ENCODE measurements at places on chromosomes 6 and 20.

GRCh38 chr20:516799-517198 is 26.8 kb downstream of the CSNK2A1 start:
- no peak for DNase-seq

- DNase-seq = no peak
Observed at GRCh38 chr6:5679270-5679669, 327.5 kb downstream of the NRN1 start.

GRCh38 chr6:26592649-26593048 is 4.1 kb upstream of the ABT1 start:
- no peak for DNase-seq

DNA sequence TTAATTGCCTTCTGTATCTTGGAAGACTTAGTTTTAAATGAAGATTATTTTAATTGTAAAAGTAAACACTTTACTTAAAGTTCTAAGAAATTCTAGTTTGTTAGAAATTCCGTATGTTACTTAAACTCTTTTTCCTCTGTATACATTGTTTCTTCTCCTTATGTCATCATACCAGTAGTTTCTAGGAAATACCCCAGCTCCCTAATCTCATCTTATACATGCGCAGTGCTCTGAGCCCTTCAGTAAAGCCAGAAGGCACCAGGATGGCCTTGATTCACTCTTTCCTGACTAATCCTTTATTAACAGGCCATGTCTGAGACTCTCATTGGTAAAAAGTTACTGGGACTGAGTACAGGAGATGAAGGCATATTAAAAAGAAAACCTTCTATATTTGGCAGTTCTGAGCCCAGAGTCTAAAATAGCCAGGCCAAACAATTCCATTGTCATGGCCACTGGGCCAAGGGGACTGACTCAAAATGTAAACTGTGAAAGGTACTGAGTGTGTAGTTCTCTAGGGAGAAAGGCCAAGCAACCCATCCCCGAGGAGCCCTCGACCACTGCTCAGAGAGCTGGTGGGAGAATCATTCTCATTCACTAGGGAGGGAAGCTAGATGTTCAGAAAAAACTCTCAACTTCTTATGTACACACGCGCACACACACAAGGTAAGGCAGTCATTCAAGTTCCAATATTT is 25.0 kb downstream of the SLC22A1 start:
- no peak for DNase-seq

GRCh38 chr6:76840865-76841264 is 622.4 kb downstream of the HTR1B start:
- DNase-seq = no peak

All from CD4-positive, alpha-beta T cell treated with Interleukin-4 for 1 hour (primary cell).